ENCODE measurements at places on chromosomes 4 and X.

GRCh38 chrX:97763391-97763790 lies 879.7 kb downstream of the RPA4 start:
- DNase-seq = no peak

DNA sequence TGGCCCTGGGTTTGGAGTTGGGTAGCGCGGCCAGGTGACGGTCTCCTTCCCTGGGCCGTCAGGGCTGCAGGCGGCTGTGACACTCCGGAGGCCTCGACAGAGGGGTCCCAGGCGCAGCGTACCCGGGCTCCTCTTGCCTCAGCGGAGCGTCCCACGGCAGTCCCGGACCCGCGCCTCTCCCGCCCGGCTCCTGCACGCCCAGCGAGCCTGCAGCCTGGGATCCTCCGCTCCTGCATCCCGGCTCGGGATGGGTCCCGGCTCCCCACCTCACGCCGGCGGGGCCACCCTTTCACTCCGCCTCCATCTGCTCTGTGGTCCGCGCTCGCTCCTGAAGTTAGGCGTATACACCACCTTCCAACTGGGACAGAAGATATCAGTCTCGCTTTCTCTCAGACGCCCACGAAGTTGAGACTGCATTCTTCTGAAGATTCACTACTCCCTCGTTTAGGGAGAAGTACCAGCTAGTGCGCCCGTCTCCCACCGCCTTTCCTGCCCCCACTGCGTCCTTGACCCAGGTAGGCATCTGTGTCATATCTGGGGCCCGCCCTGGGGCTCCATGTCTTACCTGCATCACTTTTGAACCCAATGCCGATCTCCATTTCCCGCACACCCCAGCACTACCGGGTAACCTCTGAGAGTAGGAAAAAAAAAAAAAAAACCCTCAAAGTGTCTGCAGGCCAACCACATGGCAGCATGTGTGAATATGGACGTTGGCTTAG lies 32.3 kb upstream of the KDR start:
- DNase-seq = no peak

DNA sequence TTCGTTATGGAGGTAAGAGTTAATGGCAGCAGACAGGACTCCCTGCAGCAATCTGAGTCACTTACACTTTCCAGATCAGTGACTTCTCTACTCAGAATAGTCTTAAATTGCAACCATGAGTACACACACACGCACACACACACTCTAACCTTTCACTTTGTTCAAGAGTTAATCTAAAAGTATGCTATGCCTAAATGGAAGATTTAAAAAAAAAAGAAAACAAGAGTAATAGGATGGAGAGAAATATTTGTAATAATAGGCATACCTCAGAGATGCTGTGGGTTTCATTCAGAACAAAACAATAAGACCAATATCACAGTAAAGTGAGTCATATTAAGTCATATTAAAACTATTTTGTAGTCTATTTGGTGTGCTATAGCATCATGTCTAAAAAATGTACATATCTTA lies 969.1 kb upstream of the PCDH10 start:
- no peak for DNase-seq

GRCh38 chrX:148905400-148905799 lies 405.0 kb downstream of the AFF2 start:
- no peak for DNase-seq

GRCh38 chr4:77196866-77197265 lies 39.9 kb downstream of the CCNG2 start:
- DNase-seq = no peak

- no peak for DNase-seq
These were observed 26.2 kb upstream of the GPR173 start for GRCh38 chrX:53022381-53022780.

GRCh38 chrX:94204524-94204923 lies 530.5 kb downstream of the FAM133A start:
- no peak for DNase-seq

DNA sequence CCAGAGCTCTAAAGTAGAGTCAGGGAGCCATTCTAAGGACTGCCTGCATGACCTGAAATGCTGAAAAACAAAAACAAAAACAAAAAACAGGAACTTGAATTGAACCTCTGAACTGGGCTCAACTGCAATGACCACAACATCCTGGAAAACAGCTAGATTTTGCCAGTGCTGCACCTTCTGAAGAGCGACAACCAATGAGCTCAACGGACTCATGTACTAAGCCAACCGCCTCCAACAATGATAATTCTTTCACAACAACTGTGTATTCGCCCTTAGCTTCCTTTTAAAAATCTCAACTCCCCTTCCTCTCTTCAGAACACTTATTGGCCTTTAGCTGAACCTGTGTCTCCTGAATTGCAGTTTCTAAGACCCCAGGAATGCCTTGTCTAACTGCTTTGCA lies 69.8 kb downstream of the HAUS3 start:
- no peak for DNase-seq

DNA sequence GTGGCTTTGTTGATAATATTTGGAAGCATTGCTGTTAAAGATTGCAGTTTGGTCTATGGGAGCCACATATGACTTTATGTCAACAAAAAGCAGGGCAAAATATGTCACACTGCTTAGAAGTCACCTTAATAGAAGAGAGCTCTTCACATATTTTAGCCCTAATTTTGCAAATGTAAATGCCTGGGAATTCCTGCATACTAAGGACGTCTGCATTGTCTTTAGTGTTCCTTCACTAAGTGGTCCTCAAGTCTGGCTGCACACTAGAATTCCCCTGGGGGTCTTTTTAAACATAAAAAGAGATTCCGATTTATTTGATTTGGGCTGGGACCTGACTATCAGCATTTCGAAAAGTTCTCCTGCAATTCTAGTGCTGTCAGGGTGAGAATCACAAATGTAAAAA lies 495.1 kb upstream of the FAM241A start:
- DNase-seq = no peak

- DNase-seq = no peak
These were observed 88.2 kb upstream of the USP9X start for GRCh38 chrX:40996886-40997530.

DNA sequence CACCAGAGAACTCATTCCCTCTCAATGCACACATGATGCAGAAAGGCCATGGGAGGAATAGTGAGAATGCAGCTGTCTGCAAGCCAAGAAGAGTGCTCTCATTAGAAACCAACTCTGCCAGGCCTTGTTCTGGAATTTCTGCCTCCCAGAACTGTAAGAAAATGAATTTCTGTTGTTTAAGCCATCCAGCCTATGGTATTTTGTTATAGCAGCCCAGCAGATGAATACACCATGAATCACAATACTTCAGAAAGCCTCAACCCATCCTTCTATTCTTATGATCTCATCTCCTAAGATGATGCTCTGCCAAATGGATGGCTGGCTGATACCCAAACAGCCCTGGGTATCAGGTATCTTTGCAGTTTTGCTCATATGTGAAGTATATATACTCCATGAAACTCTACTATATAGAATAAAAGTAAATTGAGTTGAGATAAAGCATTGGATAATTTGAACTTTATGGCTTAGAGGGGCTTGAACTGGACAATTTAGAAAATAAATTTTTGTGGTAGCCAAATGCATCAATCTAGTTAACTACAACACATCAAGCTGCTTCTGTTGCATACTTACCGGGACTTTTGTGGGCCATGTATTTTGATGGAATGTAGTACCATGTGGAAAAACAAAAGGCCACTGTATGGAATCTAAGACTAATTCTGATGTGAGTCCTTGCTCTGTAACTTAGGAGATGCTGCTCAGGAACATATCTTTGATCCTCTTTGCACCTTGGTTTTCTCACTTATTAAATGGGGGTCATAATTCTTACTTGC lies 245.9 kb downstream of the HS3ST1 start:
- no peak for DNase-seq

GRCh38 chr4:52369649-52370048 lies 289.5 kb downstream of the USP46 start:
- DNase-seq = no peak

- no peak for DNase-seq
These were observed 144.1 kb downstream of the SLC7A11 start for GRCh38 chr4:138097912-138098600.

GRCh38 chr4:125911058-125911457 lies 596.3 kb downstream of the FAT4 start:
- no peak for DNase-seq

- no peak for DNase-seq
These were observed 23.8 kb downstream of the CTSO start for GRCh38 chr4:155929833-155930232.

DNA sequence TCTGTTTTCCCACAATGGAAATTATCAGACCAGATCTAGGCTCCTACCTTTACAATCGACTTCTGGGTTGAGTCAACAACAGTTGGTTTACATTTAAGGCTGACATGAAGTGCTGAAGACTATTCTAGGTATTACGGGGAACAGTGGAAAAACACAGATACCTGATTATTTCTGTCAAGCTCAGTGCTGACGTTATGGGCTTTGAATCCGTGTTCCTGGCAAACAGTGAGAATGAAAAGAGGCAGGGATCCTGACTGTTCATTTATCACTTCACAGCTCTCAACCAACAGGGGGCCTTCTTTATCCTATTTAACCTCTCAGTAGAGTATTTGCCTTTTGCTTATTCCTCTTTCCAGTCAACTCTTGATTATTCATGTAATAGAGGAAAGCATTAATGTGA lies 43.1 kb downstream of the TMEM164 start:
- no peak for DNase-seq

- DNase-seq = no peak
These were observed 50.3 kb downstream of the MAML3 start for GRCh38 chr4:140103676-140104075.

DNA sequence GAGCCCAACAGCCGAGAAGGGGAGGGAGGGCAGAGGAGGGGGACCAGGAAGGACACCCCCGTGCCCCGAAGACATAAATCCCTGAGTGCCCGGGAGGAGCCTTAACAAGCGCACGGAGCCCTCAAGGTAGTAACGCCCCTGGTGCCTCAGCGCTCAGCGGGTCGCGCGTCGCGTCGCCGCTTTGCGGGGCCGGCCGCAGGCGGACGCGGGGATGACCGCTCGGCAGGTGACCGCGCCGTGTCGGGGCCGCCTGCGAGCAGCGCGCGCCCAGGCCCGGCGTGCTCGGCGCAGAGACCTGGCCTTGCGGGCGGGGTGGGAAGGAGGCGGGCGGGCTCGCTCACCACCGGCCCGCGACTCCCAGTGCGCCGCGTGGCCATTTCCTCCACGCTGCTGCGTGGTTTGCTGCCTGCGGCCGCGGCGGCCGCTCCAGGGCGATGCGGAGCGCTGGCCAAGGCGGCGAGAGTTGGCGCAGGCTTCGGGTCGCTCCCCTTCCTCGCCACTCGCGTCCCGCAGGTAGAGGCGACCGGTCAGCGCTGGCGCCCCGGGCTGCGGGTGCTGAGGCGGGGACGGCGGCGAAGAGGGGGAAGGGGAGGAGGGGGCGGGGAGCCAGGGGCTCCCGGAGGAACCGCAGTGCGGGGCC lies 632 bp downstream of the CCSER1 start:
- no peak for DNase-seq

- DNase-seq = no peak
These were observed 222.5 kb downstream of the MGST2 start for GRCh38 chr4:139887962-139888735.

DNA sequence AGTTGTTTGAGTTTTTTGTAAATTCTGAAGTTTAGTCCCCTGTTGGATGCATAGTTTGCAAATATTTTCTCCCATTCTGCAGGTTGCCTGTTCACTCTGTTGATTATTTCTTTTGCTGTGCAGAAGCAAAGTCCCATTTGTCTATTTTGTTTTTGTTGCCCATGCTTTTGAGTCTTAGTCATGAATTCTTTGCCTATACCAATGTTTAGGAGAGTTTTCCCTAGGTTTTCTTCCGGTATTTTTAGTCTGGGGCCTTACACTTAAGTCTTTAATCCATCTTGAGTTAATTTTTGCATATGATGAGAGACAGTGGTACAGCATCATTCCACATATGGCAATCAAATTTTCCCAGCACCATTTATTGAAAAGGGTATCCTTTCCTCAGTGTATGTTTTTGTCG lies 405.8 kb upstream of the RPS6KA3 start:
- no peak for DNase-seq

- DNase-seq = no peak
These were observed 24.8 kb upstream of the AFAP1 start for GRCh38 chr4:7964459-7964858.

DNA sequence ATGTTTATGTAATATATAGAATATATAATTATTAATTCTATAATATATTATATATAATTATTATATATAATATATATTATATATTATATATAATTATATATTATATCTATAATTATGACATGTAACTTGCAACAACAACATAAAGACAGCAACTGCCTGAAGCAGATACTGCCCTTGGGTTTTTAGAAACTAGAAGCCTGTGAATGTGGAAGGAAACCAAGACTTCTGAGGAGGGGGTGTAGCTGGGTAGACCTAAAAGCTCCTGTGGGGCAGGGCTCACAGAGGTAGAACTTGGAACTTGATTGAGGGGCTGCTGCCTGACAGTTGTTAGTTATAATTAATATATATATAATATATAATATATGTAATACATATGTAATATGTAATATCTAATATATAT lies 167.2 kb upstream of the SLIT2 start:
- DNase-seq = no peak

DNA sequence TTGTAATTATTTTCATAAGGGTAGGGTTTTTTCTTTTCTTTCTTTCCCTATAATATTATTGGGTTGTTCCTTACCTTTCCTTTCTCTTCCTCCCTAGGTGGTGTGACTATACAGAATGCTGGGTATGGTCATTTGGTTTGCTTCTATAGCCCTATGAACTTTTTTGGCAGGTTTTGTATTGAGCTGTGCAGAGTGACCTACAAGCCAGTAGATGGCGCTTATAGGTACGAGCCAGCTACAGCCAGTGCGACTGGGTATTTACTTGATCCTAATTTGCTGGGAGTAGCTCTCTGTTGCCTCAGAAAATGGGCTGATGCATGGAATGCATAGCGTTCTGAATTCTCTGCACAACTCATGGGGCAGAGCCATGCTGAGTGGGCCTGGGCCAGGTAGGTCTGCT lies 423.3 kb downstream of the MAGEE1 start:
- no peak for DNase-seq

DNA sequence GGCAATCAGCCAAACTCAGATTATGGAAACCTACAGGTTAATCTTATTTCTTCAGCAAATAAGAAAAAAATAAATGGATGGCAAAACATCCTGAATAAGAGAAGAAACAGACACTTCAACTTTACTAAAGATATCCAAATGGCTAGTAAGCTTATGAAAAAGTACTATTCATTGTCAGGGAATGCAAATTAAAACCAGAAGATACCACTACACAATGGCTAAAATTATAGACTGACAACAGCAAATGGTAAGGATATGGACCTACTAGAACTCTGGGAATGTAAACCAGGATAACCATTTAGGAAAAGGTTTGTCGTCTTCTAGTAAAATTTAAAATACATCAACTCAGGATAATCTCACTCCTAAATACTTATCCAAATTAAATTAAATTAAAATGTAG lies 24.3 kb downstream of the GRSF1 start:
- no peak for DNase-seq

DNA sequence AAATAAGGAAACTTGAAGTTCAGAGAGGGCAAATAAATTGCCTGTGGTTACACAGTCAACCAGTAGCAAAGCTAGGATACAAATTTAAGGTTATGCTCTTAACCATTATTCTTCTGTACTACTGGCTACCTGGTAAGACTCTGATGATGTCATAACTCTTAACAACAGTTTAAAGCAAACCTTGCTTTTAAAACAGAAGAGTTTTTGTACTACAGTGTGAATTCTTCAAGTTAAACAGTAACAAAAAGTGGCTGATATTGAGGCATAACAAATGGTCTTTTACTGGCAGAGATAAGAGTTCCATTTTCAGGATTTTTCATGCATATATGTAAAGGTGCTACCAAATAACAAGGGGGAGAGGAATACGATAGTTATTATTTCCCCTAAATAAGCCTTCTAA lies 23.4 kb downstream of the TAB3 start:
- DNase-seq = no peak

GRCh38 chrX:97405031-97405660 lies 521.4 kb downstream of the RPA4 start:
- no peak for DNase-seq
